ENCODE measurements at places on chromosomes 5 and 9. TPM values are rescaled to one million over a fixed set of nuclear protein-coding genes. Genes with fewer than 3 reads are reported as not detected.

- H3K27me3 ChIP-seq, result no peaks in the 10 kb centered on the region
- no peak for DNase-seq
- no peaks in the 10 kb centered on the region for H3K36me3 ChIP-seq
- H3K4me1 ChIP-seq, result no peaks in the 10 kb centered on the region
These were observed 677.1 kb upstream of the CHD1 start for GRCh38 chr5:99605904-99606303.

GRCh38 chr9:38431116-38431515, 6.9 kb upstream of the IGFBPL1 start:
- H3K27ac ChIP-seq, result no peak overlapping the region
- H3K4me3 ChIP-seq, result no peak overlapping the region
- no peaks in the 10 kb centered on the region for H3K36me3 ChIP-seq
- no peak for DNase-seq

DNA sequence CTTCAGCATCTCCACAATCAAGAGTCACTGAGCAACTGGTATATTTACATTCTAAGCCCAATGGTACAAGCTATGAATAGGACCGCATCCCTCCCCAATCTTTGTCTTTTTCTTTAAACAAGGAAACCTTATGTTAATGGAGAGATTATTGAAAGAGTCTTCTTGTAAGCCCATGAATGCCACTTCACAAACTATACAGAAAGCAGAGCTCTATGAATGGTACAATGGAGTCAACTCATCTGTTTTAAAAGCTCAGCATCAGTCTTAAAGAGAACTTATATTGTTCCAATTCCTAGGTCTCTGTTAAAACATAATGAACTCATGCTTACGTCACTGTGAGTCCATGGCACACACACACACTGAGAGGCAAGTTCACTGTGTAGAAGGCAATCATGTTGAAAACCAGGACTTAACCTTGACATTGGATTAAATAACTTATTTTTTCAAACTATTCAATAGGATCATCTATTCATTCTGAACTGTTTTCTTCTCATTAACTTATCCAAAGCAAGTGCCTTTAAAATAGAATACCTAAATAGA, 4.5 kb downstream of the NREP start:
- H3K36me3 ChIP-seq, result no peaks in the 10 kb centered on the region
- H3K4me3 ChIP-seq, result no peak overlapping the region
- DNase-seq, result no peak
- peaks cover 22% of the 10 kb centered on the region for H3K4me1 ChIP-seq
- no peak overlapping the region for H3K27ac ChIP-seq

- H3K27ac ChIP-seq, result no peak overlapping the region
- DNase-seq, result no peak
- no peaks in the 10 kb centered on the region for H3K27me3 ChIP-seq
- H3K36me3 ChIP-seq, result no peaks in the 10 kb centered on the region
- no peaks in the 10 kb centered on the region for H3K4me1 ChIP-seq
These were observed 144.4 kb upstream of the NR4A3 start for GRCh38 chr9:99677281-99677680.

- H3K27ac ChIP-seq, result no peak overlapping the region
- no peak overlapping the region for H3K4me3 ChIP-seq
- no peak for DNase-seq
- H3K36me3 ChIP-seq, result peaks cover 16% of the 10 kb centered on the region
- no peaks in the 10 kb centered on the region for H3K4me1 ChIP-seq
These were observed 16.9 kb downstream of the MED27 start for GRCh38 chr9:132062806-132063205.

DNA sequence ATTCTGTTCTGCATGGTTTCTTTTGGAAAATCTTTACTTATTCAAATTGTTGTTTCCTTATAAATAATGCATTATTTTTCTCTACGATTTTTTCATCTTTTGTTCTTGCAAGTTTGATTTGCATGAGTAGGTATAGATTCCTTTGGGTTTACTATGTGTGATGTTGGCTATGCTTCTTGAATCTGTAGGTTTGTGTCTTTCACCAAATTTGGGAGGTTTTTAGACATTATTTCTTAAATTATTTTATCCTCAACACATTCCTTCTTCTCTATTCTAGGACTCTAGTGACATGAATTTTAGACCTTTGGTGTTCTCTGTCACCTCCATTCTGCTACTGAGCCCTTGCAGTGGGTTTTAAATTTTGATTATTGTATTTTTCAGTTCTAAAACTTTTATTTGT, 219.0 kb downstream of the CWC27 start:
- H3K4me3 ChIP-seq, result no peak overlapping the region
- no peak overlapping the region for H3K27ac ChIP-seq
- H3K4me1 ChIP-seq, result no peaks in the 10 kb centered on the region
- DNase-seq, result no peak
- peaks cover 4% of the 10 kb centered on the region for H3K36me3 ChIP-seq
- no peaks in the 10 kb centered on the region for H3K27me3 ChIP-seq

GRCh38 chr5:1175015-1175414, 26.4 kb upstream of the SLC6A19 start:
- H3K4me3 ChIP-seq, result no peak overlapping the region
- DNase-seq, result no peak
- H3K27ac ChIP-seq, result no peak overlapping the region
- H3K4me1 ChIP-seq, result no peaks in the 10 kb centered on the region
- H3K27me3 ChIP-seq, result no peaks in the 10 kb centered on the region

- H3K4me1 ChIP-seq, result no peaks in the 10 kb centered on the region
- DNase-seq, result no peak
- H3K36me3 ChIP-seq, result peaks cover 3% of the 10 kb centered on the region
- H3K27me3 ChIP-seq, result no peaks in the 10 kb centered on the region
These were observed 19.1 kb downstream of the FSD1L start for GRCh38 chr9:105466898-105467455.

DNA sequence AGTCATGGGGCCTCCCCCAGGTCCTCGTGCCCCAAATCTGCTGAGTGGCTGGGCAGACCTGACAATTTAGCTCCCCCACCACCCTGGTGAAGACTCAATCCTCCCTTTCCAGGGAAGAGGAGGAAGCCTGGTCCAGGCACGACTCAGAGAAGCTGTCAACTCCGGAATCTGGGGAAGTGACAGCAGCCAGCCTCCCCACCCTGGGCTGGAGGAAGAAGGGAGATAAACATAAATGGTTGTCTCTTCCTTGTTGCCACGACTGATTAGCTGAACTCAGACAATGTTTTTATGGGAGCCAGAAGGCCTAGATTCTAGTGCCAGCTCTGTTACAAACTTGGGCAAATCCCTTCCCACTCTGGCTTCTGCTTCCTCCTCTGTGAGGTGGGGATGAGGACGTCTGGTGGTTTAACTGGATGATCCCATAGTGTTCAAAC, 15.4 kb downstream of the CCDC69 start:
- DNase-seq, result no peak
- H3K27me3 ChIP-seq, result no peaks in the 10 kb centered on the region
- no peak overlapping the region for H3K4me3 ChIP-seq
- peaks cover 55% of the 10 kb centered on the region for H3K4me1 ChIP-seq

- H3K4me3 ChIP-seq, result no peak overlapping the region
- H3K4me1 ChIP-seq, result no peaks in the 10 kb centered on the region
- DNase-seq, result no peak
These were observed 1115.5 kb downstream of the TAF11L14 start for GRCh38 chr5:18749763-18750162.

The LRRC19 gene
- total RNA-seq, result 0.33 TPM

The STPG3 gene
- not detected for total RNA-seq

The C9orf50 gene
- not detected for total RNA-seq

The JADE2 gene
- 80.1 TPM for total RNA-seq

Measured in upper lobe of left lung (tissue), 6 donors.